ENCODE measurements at places on chromosomes 13 and 19.
A peak's percentile ranks its signal among the peaks of the same experiment; 100 is the strongest.

- DNase-seq = no peak
Measured at GRCh38 chr13:46490129-46490528, 62.8 kb upstream of the LRCH1 start.

DNA sequence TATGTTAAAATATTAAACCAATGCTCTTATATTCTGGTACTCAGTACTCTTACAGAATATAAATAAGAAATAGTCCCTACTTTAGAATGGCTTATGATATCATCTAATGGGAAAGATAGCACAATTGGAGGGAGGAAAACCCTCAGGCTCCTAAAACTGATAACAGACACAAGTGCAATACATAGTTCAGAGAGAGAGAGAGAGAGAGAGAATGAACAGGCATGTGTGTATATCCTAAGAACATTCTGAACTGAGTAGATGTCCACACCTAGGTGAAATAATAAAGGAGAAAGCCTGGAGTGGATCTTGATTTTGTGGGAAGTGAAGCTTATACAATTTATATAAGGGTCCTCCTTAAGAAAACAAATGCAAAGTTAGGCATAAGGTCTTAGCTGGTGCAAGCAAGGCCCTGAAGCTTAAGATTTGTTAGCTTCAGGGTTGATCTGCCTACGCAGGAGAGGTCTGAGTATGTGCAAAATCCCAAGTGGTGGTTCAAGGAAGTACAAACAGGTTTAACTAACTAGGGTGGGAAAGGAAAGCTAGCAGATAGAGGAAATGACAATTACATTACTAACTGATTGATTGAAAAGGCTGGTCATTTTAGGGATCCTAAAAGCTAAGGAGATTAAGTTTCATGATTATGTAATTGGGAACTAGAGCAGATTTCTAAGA is 53.3 kb downstream of the SOX21 start:
- DNase-seq = no peak

DNA sequence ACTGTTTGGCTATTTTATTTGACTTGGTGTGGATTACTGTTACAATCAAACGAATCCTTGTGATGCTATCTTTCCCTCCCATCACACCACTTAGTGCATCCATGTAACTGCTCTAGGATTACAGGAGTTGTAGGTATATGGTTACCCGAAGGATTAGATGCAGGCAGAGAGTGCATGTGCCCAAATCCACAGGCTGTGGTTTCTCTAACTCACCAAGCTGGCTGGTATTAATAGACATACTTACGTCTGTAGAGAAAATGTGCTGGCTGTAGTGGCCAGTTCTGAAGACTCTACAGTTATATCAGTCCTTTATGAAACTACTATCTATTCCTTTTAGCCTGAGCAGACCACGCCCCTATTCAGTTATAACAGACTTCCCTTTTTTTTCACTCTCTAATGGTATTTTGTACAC is 1.1 kb upstream of the HMGB1 start:
- DNase-seq = no peak

DNA sequence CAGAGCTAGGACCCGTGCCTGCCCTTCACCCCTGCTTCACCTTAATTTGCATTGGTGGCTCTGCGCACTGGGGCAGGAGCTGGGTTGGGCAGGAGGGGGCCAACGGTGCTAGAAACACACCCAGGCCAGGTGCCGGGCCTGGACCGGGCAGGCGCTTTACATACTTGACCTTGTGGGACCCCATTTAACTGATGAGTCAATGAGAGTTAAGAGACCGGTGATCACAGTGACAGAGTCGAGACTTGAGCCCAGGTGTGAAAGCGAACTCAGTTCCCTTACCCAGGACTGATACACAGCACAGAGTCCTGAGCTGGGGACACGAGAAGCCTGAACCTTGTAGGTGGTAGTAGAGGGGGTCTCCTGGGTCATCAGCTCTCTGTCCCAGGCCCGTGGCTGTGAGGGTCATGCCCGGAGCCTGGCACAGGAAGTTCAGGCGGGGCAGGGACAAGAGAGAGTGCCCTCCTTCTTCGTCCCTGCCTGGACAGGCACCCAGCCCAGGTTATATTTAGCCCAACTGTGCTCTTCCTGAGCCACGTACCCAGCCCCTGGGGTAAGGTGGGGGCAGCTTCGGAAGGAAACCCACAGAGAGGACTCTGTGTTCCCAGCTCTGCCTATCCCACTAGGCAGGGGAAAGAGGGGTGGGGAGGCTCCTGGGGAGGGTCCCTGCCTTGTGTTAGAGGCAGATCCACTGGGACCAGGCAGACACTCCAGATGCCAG is 1.9 kb downstream of the PRX start:
- DNase-seq = no peak

DNA sequence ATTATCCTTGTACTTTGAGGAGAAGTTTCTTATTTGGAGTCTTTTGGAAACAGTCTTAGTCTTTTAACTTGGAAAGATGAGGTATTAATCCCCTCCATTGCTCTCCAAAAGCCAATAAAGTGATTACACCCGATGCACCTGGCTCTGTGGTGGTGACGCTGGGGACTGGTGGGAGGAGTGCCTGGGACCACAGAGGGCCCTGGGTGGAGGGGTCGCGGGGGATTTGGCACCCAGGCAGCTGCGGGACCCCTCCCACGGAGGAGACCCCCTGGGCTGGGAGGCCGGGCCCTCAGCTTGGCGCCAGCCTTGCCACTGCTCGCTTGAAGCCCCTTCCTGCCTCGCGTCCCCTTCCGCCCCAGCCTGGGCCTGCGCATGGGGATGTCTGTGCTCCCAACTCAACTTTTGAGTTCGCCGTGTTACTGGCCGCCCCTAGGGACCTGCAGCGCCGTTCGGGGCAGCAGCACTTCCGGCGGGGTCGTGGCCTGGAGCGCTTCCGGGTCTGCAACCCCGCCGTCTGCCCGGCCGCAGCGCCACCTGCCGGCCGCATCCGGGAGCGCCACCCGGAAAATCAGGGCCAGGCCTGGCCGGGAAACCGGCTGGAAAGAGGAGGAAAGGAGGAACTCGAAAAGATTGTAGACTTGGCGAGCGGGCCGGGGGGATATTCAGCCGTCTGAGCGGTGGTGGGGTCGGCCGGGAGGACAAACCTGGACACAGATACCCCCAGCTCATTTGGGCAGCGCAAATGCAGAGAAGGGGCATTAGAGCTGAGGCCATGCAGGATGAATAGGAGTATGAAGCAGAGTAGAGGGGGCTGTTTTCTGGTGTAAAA is 8.4 kb downstream of the PEAK3 start:
- DNase-seq = peak; percentile 64

DNA sequence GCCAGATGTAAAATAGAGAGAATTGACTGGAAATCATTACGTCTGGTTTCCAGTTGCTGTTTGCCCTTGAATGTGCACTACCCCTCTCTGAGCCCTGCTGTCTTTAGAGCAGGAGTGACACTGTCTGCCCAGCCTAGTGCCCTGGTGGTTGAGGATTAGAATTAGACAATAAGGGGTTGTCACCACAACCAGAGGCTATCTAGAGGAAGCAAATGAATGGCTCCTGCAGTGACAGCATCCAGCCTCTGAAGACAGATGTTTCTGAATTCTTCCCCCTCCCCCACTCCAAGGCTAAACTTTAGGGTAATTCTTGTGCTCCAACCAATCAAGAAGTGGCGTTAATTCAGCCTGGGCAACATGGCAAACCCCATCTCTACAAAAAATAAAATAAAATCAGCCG is 2.0 kb downstream of the RAB8A start:
- DNase-seq = no peak
